ENCODE measurements at places on chromosomes 16 and 17.

- no peak for DNase-seq
Measured at GRCh38 chr16:309476-309875, 26.5 kb downstream of the PDIA2 start.

GRCh38 chr17:42341568-42341967 lies 46.7 kb downstream of the STAT3 start:
- DNase-seq = no peak

- no peak for DNase-seq
Measured at GRCh38 chr17:9974448-9975381, 69.6 kb upstream of the RCVRN start.

DNA sequence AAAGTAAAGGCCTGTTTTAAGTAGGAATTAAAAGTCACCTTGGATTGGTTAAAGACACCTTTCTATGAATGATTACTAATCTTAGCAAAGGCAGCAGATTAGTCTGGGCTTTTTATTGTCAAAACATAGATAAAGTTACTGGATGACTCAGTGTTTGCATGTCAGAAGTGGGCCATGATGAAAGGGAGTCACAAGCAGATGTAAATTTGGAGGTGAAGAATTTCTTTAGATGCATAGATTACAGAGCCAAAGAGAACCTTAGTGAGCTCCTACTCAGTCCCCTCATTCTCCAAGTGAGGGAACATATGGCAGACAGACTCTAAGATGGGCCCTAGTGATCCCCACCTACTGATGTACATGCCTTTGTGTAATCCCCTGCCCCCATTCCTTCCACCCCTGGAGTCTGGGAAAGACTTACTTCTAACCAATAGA lies 124.5 kb downstream of the HS3ST3A1 start:
- no peak for DNase-seq

DNA sequence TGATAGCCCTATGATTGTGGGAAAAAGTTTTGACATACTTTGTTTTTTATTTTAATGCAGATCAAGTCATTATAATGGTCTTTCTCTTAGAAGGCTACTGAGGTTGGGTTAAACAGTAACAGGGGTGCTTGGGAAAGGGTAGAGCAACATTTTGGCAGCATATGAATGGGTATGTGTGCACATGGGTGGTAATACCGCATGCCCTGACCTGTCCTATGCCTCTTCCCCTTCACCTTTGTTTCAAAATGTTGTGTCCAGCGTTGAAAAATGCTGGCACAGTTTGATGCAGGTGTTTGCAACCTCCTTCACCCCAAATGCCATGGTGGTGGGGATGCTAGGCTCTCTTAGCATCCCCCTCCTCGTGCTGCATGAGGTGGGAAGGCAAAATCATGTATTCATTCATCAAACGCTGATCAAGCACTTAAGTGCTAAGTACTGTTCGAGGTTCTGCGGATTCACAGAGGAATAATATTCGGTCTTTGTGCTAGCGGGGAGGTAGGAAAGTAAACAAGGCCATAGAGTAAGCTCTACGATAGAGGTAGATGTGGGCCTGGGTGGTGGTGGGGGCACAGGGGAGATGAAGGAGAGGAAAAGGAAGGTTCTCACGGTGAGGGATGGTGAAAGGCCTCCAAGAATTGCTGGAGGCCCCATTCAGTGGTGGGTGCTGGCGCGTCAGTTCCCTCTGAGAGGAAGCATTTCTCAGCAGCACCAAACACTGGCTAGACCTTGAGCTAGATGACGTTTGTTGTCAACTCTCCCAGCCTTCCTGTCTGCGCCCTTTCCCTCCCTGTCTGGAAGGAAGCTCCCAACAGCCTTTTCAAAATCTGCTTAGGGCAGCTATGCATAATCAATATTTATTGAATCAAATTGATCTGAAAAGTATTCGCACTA lies 13.3 kb upstream of the MARCHF10 start:
- peak; percentile 56 for DNase-seq

DNA sequence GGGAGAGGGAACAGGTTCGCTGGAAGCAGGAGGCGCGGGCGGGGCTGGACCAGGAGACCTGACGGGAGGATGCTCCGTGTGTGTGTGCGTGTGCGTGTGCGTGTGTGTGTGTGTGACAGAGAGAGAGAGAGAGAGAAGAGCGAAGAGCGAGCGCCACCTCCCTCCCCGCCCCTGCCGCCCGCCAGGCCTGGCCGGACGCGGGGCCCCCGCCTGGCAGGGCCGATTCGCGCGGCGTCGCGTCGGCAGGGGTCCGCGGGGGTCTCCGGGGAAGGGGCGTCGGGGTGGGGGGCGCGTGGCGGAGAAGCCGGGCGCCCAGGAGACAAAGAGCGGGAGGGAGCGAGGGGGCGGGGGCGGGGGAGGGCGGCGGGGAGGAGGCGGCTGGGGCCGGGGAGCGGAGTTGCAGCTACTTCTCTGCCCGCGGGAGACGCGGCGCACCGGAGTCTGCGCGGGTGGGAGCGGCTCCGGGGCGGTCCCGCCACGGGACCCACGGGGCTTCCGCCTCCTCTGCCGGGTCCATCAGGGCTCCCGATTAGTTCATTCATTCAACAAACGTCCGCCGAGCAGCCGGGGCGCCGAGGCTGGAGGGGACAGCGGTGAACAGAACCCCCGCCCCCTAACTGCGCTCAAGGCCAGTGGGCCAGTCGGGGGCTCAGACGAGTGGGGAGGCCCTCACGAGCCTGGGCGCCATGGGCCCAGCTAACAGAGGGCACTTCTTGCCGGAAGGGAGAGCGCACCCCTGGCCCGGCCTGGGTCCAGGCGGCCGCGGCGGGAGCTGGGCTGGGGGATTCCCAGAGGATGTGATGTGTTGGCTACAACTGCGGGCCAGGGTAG lies at the start of gene SAMD14:
TSS of gene SAMD14 (minus strand) at position 433 of the 831 bp plus-strand sequence. CDS start 5,201 bp downstream, outside the sequence.
- DNase-seq = no peak

DNA sequence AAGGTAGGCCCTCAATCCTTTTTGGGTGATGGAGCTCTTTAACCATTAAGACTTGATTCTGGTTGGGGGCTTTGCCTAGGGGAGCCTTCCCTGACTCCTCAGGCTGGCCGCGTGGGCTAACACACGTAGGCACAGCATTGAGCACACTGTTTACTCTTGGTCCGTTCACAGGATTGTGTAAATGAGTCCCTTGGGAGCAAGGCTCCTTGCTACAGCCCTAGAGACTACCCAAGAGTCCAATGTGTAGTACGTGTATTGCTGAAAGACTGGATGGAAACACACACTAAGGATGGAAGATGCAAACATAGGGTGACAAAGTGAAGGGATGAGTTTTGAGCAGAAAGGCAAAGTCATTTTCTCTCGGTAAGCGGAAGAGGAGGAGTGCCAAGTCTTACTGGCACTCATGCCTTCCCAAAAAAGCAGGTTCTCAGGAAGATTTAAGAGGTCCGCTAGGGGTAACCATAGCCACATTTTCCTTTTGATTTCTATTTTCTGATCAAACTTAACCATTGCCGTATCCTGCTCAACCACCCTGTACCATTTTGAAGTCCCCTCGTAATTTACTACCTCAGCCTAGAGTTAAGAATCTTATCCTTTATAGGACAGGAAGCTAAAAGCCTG lies 911 bp upstream of the ITGA2B start:
- DNase-seq = no peak

DNA sequence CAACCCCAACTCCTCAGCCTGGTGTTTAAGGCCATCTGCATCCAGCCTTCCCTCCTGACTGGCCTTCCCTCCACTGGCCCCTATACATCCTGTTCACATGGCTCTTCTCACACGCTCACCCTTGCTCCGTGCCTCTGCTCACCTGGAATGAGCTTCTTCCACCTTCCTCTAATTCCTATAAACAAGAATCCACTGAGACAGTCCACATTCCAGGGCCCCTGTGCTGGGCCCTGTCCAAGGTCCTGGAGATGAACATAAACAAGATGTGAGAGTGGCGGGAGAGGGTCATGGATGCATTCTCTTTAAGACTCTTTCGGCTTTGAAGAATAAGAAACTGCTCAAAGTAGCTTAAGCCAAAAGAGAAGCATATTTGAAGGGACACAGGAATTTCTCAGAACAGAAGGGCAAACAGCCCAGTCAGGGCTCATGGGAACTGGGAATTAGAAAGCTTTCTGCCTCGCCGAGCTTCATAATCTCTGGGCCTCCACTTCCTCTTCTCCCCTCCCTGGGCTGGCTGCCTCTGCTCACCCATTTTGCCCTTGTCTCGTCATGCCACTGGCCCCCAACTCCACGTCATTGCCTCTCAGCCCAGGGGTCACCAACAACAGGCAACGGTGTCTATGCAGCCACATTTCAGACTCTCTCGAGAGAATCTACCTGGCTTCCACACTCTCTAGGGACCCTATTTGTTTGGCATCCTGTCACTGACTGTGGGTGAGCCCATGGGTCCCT lies 13.5 kb downstream of the SPPL2C start:
- peak; percentile 60 for DNase-seq

DNA sequence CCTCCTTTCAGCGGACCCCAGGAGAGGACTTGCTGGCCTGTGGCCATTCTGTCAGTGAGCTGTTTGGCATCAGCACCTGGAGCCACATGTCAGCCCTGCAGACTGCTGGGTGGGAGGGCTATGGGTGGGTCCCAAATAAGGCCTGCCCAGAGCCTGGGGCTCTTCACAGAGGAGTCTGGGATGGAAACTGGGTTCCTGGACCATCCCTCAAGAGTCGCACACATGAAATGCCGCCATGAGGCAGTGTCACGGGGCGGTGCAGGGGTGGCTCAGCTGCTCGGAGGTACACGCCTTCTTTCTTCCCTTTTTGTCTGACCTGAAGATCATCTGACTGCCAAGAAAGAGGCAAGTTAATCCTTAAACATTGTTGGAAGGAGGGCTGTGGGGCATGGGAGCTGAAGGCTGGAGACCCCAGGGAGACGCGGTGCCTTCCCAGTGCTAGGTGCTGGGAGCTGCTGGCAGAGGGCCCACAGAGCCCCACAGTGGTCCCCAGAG lies 14.8 kb downstream of the MPRIP start:
- no peak for DNase-seq

DNA sequence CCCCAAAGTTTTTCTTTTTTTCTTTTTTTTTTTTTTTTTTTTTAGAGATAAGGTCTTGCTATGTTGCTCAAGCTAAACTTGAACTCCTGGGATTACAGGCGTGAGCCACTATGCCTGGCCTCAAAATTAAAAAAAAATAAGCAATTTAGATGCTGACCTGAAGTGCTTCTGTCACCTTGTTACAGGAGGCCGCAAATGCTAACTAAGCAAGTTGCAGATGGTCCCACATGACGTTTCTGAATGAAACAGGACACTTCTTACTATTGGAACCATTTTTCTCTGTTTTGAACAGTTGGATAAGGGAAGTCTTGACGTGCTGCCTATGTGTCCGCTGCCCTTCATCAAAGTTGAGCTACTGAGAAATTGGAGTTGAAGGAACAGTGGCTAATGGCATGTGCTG lies 8.8 kb downstream of the ANKRD40CL start:
- DNase-seq = no peak

GRCh38 chr16:12063004-12063395 lies 86.5 kb downstream of the SNX29 start:
- no peak for DNase-seq

GRCh38 chr16:8855051-8855786 lies 13.6 kb downstream of the CARHSP1 start:
- no peak for DNase-seq

GRCh38 chr16:85564277-85565051 lies 48.7 kb upstream of the GSE1 start:
- DNase-seq = no peak

GRCh38 chr16:11585460-11586377 lies 1.0 kb downstream of the LITAF start:
- DNase-seq = peak; percentile 31

DNA sequence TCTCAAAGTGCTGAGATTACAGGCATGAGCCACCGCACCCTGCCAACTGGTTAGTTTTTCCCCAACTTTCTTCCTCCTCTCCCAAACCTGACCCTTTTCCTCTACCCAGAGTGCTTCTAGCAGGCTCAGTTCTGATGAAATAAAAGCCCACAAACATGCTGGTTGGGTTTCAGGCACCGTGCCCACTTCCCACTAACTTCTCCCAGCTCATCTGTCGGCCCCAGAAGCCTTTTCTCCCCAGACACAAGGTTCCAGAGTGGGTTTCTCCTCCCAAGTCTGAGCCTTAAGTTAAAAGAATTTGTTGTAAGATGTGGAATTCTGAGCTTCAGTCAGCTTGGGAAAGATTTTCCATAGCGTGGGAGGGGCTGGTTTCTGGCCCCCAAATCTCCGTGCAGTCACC lies 11.5 kb upstream of the SCN4A start:
- DNase-seq = no peak

GRCh38 chr17:53924530-53925455 lies 102.1 kb downstream of the KIF2B start:
- no peak for DNase-seq

DNA sequence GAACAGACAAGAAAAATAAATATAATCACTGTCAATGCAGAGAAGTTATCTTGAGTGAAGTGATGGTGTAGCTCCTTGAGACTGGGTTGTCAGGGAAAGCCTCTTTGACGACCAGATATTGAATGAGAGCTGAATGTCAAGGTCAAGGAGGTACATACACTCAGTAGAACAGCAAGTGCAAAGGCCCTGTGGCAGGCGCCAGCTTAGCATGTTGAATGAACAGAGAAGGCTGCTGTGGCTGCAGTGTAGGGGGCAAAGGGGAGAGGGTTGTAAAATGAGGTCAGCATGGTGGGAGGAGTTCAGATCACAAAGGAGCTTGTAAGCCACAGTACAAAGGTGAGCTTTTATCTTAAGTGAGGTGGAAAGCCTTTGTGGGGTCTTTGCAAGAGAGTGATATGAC lies 111.5 kb downstream of the ZFHX3 start:
- DNase-seq = no peak

DNA sequence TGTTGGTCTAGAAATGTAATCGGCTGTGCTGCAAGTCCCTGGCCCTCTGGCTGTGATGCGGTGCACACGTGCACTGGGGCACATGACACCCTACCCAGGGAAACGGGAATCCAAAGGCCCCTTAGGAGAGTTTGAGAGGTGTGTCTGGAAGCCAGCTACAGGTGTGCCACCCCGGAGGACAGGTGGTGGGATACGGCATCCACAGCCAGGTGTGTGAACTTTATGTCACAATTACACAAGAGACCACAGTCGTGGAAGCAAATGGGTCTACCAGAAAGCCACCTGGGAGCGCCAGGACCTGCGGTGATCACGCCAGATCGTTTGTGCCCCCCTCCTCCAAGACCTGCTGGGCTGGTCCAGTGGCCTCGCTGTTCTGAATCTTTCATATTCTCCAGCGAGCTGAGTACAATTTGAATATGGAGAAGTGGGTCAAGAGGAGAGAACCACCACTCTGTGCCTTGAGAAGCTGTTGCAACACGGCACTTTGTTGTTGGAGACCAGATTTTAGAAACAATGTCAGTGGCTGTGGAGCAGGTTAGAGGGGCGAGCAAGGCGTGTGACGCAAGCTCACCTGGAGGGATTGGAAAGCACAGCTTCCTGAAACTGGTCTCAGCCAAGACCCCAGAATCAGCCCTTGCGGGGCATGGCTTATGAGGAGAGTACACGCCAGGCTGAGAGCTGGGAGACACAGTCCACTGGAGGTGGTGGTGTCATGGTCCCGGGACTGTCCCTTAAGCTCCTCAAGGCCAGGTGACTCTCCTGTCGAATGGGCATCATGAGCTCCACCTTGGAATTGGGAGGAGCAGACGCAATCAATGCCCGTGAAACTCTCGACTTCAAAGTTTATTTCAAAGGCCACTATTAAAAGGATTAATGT lies 37.4 kb downstream of the COX4I1 start:
- DNase-seq = no peak

Data from testis (tissue), 5 donors.